DMS53 (cell line): ENCODE measurements at places on chromosomes 3 and 15.

DNA sequence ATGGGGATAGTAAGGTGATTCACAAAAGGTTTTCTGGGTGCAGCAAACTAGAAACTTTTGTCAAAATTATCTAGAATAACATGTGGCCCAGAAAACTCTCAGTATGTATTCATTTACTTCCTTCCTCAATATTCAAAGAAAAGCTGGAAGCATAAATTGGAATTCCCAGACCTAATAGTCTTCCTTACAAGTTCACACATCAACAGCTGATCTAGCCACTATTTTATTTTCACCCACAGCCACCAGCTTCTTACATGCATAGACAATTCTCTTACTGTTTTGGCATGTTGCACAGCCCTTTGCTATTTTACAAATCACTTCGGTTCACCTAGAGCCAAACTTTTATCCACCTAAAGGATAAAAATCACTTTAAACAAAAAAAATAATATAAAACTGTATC lies 647.8 kb upstream of the CCDC54 start:
- DNase-seq: no peak

DNA sequence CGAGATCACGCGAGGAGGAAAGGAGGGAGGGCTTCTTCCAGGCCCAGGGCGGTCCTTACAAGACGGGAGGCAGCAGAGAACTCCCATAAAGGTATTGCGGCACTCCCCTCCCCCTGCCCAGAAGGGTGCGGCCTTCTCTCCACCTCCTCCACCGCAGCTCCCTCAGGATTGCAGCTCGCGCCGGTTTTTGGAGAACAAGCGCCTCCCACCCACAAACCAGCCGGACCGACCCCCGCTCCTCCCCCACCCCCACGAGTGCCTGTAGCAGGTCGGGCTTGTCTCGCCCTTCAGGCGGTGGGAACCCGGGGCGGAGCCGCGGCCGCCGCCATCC lies 1.1 kb upstream of the SETD5 start:
- DNase-seq: peak; percentile 83

GRCh38 chr3:157112536-157112935 lies 47.4 kb downstream of the CCNL1 start:
- no peak for DNase-seq

DNA sequence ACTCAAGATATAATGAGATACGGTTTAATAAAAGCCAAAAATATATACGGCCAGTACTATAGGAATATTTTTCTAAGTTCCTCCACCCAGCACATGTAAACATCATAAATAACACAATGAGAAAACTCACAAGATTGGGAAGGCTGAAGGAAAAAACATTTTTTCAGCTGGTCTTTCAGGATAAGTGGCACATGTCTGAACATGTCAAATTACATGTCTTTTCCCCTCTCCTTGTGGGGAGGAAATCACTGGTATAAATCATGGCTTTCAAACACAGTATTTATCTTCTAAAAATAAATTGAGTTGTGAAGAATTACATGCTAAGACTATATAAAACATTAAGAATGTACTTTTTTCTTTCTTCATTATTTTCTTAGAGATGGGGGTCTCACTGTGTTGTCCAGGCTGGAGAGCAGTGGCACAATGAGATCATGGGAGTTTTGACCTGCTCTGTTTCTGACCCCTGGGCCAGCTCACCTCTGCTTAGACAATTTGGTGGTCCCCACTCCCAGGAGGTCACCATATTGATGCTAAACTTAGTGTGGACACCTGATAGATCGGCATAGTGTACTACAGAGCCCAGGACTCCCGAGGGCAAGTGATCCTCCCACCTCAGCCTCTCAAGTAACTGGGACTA lies 32.8 kb downstream of the ETV5 start:
- no peak for DNase-seq

DNA sequence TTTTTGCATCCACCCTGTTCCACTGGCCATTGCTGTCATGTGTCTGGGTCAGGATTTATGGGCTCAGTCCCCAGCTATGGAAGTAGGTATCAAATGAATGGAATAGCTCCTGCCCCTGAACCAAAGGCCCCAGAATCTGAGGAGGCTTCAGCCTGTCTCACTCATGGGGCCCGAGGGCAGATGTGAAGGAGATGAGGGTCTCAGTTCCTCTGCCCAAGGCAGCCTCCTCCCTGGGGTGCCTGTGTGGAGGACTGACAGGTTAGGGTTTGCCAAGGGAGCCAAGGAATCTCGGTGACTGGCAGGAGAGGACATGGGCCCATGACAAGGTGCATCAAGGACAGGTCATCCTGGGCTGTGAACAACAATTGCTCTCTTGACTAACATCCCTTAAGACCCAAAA lies 70.4 kb downstream of the CPN2 start:
- no peak for DNase-seq

DNA sequence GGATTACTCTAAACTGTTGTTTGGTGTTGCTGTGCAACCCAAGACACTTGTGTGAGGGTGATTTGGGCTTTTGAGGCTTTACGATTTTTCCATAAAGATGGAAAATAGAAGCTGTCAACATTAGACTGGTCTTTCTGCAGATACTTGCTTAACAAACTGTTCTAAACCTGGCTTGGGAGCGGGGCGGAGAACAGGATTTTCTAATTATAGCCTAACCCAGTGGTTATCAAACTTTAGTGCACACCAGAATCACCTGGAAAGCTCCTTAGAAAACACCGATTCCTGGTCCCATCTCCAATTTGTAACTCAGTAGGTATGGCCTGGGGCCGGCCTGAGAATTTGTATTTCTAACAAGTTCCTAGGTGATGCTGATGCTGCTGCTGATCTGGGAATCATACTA lies 19.0 kb downstream of the GPR156 start:
- no peak for DNase-seq

DNA sequence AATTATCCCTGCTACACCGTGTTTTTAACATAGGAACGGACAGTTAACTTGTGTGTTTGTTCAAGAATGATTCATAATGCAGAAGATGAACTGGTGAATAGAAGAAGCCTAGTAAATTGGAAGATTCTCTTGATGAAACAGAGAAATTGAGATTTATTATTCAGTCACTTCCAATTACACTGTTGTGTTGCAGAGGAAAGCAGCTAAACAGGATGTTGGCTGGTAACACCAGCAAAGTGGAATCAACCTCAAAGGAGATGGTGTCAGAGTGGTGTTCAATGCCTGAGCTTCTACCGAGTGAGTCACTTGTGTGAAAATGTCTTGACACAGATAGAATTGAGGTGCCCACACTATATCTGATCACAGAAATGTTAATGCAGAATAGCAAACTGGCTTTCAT lies 399.6 kb downstream of the LPP start:
- DNase-seq: no peak

DNA sequence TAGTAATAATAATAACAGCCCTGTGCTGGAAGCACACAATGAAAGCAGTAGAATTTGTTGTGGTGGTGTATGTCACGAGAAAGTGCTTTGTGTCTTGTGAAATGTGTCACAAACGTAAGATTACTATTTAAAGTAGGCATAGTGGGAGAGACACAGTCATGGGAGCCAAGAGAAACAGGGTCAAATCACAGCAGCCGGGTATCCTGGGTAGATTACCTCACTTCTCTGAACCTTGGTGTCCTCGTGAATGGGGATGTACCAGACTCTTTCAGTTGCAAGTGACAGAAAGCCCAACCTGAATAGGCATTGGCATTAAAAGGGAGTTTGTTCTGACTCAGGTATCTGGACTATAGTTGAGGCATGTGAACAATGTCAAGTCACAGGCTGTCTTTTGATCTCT lies 29.1 kb upstream of the SRGAP3 start:
- DNase-seq: no peak

DNA sequence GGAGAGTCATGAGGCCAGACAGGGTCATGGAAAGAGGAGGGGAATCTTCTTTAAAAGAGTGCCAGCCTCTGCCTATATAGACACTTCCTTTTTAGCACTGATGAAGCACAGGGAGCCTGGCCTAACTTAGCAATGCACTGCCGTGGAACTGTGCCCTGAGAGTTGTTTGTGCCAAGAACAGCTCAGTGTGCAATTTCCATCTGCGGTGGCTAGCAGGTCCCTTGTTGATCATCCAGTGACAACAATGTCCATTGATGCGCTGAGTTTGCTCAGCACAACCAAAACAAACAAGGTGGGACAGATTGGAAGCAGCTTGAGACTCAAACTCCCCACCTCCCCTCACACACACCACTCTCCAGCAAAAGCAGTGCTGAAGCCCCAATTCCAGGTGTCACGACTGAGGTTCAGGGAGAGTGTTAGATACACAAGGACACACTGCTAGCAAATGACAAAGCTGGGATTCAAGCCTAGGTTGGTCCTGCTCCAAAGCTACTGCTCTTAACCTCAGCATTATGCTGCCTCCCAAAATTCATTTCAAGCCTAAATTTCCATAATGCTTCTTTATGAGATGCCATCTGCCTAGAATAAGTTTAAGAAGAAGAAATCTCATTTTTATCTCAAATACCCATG lies 316.6 kb upstream of the UBE2E2 start:
- no peak for DNase-seq

DNA sequence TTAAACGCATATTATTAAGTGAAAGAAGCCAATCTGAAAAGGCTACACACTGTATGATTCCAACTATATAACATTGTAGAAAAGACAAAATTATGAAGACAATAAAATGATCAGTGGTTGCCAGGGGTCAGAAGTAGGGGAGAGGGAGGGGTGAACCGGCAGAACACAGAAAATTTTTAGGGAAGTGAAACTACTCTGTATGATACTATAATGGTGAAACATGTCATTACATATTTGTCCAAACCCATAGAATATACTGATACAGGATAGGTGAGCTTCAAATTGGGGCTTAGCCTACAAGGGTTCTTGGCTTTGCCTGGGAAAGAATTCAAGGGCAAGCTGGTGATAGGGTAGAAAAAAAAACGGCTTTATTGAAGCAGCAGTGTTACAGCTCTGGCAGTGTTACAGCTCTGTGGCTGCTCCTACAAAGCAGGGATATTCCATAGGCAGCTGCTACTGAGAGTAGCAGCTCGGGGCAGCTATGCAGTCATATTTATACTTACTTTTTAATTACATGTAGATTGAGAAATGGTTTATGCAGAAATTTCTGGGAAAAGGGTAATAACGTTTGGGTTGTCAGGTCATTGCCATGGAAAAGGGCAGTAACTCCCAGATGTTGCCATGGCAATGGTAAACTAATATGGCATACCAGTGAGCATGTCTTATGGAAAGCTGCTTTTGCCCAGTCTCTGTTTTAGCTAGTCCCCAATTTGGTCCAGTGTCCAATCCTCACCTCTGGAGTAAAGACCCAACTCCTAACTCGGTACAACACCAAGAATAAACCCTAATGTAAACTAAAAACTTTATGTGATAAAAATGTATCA lies 125.1 kb upstream of the SLC25A36 start:
- DNase-seq: peak; percentile 42

- peak; percentile 81 for DNase-seq
These were observed 25.2 kb downstream of the GOLGA6D start for GRCh38 chr15:75307778-75308390.

- no peak for DNase-seq
These were observed 326.3 kb downstream of the UACA start for GRCh38 chr15:70437089-70437488.

- no peak for DNase-seq
These were observed 32.1 kb upstream of the LIPC start for GRCh38 chr15:58399739-58400138.

GRCh38 chr3:195162033-195162669 lies 108.8 kb downstream of the XXYLT1 start:
- DNase-seq: no peak
